ENCODE measurements at places on chromosomes 12 and 14.

- peak; percentile 52 for DNase-seq
These were observed 244.4 kb upstream of the GARIN2 start for GRCh38 chr14:66944872-66945271.

DNA sequence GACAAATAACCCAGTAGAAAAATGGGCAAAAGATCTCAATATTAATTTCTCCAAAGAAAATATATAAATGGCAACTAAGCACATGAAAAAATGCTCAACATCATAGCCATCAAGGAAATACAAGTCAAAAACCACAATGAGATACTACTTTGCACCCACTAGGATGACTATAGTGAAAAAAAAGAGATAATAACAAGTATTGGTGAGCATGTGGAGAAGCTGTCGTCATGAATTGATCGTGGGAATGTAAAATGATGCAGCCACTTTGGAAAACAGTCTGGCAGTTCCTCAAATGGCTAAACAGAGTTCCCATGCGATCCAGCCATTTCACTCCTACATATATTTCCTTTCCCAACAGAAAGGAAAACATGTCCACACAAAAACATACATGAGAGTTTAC lies 18.1 kb downstream of the JDP2 start:
- DNase-seq, result no peak

DNA sequence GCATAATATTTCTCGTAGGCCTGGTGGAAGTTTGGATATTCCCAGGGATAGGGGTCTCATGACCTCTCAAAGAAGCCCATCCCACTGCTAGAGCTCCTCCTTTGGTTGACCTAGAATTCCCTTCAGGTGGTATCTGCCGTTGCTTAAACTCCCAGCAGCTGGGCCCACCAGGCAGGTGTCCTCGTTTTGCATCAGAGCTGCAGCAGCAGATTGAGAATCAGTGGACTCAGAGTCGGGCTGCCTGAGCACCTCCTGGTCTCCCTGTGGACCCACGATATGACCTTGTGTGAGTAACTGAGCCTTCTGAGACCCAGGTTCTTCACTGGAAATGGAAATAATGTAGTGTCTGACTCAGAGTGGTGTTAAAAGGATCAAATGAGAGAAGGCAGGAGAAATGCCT lies 132.7 kb downstream of the PAPOLA start:
- DNase-seq, result peak; percentile 75

DNA sequence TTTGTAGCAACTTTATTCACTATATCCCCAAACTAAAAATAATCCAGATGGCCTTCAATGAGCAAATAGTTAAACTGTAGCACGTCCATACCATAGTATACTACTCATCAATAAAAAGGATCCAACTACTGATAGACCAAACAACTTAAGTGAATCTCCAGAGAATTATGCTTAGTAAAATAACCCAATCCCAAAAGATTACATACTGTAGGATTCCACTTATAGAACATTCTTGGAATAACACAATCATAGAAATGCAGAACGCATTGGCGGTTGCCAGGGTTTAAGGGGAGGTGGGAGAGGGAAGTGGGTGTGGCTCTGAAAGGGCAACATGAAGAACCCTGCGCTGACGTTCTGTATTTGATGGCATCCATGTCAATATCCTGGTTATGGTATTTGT lies 28.6 kb downstream of the SNRPF start:
- no peak for DNase-seq

DNA sequence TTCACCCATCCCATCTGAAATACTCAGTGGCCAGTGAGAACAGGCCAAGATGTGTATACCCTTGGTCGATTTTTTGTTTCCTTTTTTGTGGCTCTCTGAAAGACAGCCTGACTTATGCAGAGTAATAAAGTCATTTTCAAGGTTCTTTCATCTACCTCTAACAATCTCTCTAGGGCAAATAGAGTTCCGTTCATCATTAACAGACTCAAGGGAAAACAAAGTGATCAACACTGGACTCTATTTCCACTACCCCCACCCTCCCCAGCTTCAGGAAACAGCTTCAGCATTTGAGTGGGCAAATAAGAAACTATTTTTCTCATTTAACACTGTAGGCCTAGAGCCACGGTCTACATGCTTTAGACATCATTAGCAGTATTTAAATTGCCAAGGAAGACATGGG lies 15.9 kb downstream of the PRKAB1 start:
- DNase-seq, result no peak

GRCh38 chr12:112381883-112382796 lies at the start of gene HECTD4:
HECTD4 (minus strand) TSS chr12:112382431; CDS start chr12:112382128, 303 bp downstream.
- peak; percentile 95 for DNase-seq

GRCh38 chr12:78120866-78121560 lies 290.3 kb downstream of the NAV3 start:
- peak; percentile 71 for DNase-seq

DNA sequence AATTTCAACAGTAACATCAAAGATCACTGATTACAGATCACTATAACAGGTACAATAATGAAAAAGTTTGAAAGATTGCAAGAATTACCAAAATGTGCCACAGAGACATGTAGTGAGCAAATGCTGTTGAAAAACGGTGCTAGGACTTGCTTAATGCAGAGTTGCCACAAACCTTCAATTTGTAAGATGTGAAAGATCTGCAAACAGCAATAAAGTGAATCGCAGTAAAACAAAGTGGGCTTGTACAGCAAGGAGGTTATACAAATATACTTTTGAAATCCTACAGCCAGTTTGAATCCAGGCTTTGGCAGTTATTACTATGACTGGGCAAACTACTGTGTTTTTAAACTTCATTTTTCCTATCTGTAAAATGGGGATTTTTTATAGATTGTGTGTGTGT lies 1.0 kb upstream of the PLEKHA5 start:
- no peak for DNase-seq

- no peak for DNase-seq
These were observed 40.0 kb downstream of the FRS2 start for GRCh38 chr12:69509904-69510827.

GRCh38 chr12:98894412-98895085 lies 249.5 kb downstream of the APAF1 start:
- no peak for DNase-seq

DNA sequence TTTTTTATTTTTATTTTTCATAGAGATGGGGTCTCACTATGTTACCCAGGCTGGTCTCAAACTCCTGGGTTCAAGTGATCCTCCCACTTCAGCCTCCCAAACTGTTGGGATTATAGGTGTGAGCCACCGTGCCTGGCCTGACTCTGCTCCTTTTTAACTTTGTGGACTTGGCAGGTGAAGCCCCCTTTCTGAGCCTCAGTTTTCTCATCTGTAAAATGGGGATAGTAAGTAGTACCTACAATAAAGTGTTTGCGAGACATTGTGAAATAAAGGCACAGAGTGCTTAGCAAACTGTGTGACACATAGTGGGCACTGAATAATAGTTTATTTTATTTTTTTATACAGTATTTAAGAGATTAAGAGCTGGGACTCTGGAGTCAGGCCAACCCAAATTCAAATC lies 21.1 kb upstream of the MED13L start:
- no peak for DNase-seq

DNA sequence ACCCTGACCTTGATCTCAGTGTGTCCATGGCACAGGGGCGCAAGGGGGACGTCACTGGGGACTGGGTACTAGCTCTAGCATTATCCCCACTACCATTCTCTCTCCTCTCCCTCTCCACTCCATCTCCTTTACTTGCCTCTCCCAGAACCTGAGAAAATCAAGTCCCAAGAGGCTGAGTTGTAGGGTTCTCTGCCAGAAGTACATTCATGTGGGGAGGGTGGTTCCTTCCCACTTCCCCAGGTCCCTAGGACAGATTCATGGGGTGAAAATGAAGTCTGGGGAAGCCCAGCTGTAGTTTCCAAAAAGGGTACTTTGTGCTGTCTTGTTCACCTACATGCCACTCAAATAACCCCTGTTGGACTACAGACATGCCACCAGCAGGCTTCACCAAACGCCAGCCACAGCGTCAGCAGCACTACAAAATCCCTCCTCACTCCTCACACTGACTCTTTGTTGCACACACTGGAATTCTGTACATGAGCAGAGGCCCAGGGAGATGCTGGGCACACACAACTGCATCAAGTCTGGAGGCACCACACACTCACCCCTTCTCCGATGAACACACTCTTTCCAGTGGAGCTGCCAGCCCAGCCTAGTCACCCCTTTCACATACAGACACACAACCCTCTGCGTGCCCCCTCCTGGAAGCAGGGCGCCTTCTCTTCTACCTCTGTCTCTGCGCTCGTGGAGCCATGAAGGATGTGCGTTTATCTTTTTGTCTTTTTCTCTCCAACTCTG lies 6.9 kb downstream of the RARG start:
- DNase-seq, result no peak

DNA sequence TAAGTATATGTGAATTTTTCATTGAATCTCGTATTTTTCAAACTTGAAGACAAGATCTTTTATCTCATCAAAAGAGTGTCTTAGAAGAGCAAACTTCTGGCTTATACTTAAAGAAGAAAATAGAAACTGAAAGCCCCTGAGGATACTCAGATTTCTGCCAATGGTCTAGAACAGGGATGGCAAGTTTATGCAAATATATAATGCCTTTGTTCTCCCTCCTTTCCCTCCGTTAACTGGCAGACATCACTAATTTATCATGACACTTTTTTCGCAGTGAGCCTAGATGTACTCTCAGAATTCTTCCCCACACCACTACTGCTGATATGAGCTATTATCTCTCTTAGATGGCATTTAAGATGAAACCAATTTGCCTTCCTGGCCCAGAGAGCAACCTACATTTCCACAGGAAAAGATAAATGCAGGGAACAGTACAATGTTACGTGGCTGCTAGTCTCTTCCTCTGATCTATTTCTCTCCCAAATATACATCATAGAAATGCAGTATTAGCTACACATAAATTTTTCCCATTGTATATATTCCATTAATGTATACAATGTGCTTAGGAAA lies 40.0 kb upstream of the DAAM1 start:
- DNase-seq, result peak; percentile 71

DNA sequence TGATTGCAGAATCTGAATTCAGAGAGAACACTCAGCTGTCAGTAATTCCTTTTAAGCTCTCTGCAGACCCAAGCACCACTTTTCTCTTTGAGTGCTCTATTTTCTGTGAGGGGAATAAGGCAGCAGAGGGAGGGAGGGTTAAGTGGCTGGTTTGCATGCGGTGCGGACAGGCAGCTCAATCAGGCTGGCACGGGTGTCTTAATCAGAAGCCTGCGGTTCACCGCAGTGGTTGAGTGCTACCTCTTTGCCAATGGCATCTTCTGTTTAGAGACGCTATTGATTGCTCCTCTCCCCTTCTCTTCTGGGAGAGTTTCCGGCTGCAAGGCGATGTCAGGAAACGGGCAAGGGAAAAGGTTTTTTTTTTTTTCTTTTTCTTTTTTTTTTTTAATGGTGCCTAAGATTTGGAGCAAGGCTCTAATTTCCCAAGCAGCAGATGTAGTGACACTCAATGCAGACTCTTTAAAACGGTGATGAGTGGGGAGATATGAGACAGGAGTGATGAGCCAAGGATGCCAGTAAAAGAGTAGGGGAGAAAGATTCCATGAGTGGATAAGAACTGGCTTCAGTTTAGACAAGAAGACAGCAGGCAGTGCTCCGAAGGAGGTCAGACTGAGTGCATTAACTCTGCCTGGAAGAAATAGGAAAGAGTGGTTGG lies 533.7 kb upstream of the SEL1L start:
- DNase-seq, result no peak

GRCh38 chr12:131543040-131543439 lies 167.8 kb upstream of the SFSWAP start:
- no peak for DNase-seq

DNA sequence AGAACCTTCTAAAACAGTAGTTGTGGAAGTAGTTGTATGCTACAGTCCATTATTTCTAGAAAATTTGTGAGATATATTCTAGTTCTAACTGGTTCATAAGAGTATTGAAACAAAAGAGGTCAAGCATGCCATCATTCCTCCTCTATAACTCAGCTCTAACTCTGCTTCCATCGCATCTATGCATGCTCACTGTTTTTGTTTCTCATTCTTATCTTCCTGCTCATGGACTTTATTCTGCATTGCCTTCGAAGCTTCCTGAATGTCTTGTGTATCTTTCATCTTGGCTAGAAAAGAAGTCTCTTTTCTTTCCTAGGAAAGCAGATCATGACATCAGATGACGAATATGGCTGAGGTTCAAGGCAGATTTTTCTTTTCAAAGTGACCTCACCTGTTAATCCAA lies 402 bp downstream of the LMNTD1 start:
- DNase-seq, result no peak

DNA sequence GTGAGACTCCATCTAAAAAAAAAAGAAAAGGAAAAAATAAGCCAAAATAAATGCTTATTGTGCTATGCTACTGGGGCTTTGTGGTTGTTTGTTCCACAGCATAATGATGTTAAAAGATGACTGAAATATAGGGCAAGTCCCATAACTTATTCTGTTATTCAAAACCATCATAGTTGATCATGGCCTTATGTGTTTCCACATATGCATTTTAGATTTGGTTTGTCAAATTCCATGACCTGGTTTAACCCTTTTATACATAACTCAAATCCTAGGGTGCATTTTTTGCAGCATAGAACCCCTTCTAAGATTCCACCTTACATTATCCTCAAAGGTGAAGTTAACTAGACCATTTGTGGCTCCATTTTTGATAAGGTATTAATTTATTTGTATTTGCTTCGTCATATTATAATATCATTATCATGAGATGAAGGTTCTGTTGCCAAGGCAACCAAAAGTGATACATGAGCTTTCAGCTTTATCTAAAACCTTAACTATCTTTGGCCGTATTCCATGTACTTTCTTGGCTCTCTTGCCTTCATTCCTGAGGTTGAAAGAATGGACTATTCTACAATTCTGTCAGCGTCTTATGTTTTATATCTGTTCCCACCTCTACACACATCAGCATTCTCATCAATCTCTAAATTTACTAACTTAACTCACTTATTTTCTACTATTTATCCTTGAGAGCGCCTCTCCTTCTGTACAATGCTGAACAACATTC lies 138.7 kb upstream of the DYRK2 start:
- DNase-seq, result no peak

- DNase-seq, result no peak
These were observed 360.9 kb downstream of the NAV3 start for GRCh38 chr12:78191611-78192010.

GRCh38 chr12:19410211-19410610 lies 29.1 kb upstream of the AEBP2 start:
- no peak for DNase-seq

DNA sequence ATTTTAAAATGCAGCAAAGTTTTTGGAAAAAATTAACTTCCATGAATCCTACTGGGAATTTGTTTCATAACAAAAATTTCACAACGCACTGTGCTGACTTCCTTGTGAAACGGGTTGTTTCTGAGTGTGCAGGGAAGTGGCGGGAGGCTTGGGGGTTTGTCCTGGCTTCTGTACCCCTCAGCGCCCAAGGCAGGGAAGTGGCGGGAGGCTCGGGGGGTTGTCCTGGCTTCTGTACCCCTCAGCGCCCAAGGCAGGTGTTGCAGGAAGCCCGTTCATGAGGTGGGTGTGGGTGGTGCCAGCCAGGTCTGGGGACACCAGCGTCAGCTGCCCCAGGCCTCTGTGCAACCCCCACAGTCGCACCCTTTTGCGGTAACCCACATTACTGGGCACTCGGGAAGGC lies 25.1 kb downstream of the ADGRD1 start:
- no peak for DNase-seq

GRCh38 chr12:62903151-62903550 lies 31.8 kb downstream of the PPM1H start:
- no peak for DNase-seq

GRCh38 chr12:69966409-69966808 lies 141.4 kb downstream of the MYRFL start:
- DNase-seq, result no peak

GRCh38 chr14:79466938-79467527 lies 744.3 kb downstream of the DIO2 start:
- DNase-seq, result peak; percentile 44

Data from Karpas-422 (cell line).